ENCODE measurements at places on chromosomes 2 and 18.

DNA sequence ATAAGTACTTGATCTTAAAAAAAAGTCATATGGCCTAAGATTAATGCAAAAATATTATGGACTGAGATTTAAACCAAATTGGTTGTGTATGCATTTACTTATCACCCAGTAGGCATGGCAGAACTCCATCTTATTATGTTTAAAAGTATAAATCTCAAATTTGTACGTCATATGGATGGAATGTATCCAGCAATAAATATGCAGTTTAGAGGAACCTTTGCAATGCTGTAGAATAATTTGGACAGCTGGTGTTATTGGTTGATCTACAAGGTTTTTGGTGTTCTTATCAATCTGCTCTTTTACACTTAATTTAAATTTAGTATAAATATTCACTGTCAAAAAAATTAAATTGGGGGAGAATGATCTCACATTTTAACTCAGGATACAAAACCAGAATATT, 640.2 kb downstream of the SATB2 start:
- DNase-seq, result no peak

DNA sequence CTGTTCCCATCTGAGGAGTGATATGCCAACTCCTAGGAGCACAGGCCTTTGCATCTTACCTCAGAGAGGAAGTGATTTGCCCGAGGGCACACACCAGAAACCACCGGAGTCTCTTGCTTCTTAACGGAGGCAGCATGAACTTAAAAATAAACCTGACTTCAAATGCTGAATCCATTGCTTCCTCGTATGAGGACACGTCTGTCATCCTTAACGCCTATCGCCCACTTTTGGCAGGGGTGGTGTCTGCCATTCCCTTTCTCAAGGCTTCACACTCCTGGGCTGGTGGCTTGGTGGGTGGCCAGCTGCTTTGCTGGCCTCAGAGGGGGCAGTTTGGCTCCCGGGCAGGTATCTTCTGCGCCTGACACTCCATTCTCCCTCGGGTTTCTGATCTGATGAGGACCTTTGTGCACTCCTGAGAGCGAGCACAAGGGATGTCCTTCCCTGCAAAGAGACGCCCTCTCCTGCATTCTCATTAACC, 1.1 kb upstream of the PREB start:
- no peak for DNase-seq

DNA sequence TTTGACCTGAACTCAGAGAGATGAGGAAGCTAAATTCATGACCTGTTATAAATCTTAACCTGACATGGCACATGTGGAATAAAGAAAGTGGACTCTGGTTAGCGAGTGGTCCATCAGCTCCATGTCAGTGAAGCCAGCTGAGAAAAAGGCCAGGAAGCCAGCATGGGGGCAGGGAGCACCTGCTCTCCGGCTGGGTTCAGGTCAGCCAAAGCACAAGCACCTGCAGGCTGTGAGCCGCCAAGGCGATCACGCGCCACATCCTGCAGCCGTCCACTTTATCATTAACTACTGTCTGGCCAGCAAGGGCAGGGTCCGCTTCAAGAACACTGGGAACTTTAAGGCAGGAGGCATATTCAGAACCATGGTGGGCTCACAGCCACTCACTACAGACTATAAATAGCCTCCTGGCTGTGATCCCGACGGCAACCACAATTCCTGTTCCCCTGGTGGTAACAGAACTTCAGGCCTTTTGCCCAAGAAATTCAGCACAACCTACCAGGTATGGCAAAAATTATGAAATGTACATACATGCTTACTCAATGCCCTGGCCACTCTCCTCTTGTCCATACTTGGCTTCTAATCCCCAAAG, 35.5 kb downstream of the ACVR1 start:
- no peak for DNase-seq

GRCh38 chr18:11909591-11910026, 1.5 kb upstream of the MPPE1 start:
- no peak for DNase-seq

GRCh38 chr2:241111440-241111805, 9.3 kb upstream of the MTERF4 start:
- DNase-seq, result no peak

Data from NCI-H748 treated with DMSO at 0.1 percent for 48 hours (cell line).